ENCODE measurements at places on chromosomes 7 and 10.
A peak's percentile ranks its signal among the peaks of the same experiment; 100 is the strongest.

DNA sequence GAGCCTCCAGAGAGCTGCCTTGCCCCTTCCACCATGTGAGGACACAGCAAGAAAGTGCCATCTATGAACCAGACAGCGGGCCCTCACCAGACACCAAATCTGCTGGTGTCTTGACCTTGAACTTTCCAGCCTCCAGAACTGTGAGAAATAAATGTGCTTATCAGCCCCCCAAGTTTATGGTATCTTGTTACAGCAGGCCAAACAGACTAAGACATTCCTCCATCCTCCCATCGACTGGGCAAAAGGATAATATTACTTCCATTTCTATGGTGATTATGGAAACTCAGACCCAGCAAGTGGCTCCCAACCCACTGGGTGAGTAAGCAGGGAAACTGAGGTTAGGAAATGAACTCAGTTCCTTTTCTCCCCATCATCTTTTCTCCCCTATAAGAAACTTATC is 288.4 kb downstream of the KCNMA1 start:
- no peak for DNase-seq

DNA sequence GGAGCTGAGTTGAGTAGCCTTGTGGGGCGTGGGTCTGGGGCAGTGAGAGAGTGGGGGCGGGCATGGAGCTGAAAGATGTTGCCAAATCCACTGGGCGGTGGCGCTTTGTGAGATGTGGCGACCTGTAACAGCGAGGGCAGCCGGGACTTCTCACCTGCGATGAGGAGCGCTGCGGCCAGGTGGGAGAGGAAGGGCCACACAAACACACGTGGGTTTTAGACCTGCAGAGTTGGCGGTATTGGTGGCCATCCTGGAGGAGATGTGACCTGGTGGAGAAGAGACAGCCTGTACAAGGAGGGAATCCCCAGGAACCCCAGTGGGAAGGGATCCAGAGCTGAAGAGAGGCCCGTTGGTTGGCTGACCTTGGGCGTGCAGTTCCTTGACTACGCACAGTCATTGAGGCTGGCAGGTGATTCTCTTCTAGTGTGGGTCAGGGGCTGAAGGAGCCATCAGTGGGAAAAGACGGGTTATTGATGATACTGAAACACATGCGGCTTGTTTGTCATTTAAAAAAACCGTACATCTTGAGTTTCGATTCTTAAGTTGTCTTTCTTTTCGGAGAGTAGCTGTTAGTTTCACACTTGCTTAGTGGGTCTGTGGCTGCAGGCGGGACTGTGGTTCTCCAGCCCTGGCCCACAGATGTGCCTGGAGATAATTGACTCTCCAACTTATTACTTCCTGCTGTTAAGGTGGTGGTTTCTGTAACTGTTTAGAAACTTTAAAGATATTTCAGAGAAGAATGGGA is 2.4 kb downstream of the CHST12 start:
- DNase-seq, result peak; percentile 59

DNA sequence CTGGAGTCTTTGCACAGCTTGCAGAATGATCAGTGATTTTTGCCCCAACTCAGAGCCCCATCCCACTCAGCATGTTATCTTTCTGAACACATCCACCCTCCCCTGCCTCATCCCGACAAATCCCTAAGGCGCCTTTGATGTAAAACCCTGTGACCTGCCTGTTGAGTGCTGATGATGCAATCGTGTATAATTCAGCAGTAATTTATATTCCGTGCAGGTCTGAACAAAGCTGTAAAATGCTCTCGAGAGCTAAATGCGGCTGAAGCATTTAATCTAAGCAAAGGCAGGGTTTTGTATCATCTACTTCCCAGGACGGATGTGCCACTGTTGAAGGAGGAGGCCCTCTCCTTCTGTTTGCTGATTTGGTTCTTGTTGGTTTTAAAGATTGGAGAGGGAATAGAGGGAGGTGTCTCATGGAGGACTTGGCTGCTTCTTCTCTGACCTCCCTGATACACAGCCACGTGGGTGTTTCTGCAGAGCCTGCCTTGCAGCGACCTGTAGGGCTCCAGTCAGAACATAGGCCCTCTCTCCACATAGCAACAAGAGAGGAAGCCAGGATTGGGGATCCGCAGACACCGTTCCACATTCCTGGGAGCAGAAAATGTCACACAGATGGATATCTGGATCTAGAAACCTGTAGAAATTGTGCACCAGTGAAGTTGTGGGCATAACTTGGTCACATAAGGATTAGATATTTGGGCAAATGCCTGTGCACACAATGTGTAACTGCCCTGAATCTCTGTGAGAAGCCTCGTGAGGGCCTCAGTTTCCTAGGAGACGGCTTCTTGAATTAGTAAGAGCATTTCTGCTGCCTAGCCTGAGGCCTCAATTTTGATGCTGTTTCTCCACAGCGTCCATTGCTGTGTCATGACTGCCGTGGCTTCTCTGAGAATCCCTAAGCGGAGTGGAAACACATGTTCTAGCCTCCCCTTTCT is 90.2 kb upstream of the AGK start:
- no peak for DNase-seq

- DNase-seq, result no peak
Measured at GRCh38 chr7:65809982-65810288, 62.9 kb upstream of the VKORC1L1 start.

DNA sequence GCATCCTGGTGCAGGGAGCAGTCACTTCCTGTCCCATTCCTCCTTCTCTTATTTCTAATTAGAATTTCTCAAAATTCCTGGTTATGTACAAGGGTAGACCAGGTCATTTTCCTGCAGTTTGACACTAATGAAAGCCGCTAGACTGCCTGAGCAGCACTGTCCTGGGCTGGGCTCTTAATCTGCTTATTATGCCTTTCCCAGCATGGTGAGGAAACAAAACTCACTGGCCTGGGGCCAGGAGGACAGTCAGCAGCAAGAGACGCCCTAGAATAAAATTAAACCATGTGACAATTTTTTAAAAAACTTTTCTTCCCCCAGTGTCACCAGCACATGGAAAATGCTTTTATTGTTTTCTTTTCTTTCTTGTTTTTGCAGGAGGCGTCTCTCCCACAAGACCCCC is 647.5 kb downstream of the TYW1 start:
- DNase-seq, result no peak

DNA sequence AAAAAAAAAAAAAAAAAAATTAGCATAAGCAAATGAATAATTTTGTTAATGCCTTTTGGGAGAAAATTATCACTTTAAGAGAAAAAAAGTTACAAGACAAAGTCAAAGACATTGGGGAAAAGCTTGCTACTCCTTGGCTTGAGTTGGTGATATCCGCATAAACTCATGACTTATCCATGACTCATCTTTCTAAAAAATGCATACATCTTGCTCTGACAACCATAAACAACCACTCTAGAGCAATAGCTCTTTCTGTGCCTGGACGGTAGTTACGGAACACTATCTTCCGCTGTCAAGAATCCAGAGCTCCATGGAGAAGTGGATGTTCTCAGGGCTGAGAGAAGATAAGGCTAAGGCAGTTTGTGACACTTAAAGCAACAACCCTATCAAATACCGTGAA is 281.1 kb upstream of the PFKP start:
- no peak for DNase-seq

- no peak for DNase-seq
Measured at GRCh38 chr7:137895301-137896221, 48.8 kb upstream of the DGKI start.

DNA sequence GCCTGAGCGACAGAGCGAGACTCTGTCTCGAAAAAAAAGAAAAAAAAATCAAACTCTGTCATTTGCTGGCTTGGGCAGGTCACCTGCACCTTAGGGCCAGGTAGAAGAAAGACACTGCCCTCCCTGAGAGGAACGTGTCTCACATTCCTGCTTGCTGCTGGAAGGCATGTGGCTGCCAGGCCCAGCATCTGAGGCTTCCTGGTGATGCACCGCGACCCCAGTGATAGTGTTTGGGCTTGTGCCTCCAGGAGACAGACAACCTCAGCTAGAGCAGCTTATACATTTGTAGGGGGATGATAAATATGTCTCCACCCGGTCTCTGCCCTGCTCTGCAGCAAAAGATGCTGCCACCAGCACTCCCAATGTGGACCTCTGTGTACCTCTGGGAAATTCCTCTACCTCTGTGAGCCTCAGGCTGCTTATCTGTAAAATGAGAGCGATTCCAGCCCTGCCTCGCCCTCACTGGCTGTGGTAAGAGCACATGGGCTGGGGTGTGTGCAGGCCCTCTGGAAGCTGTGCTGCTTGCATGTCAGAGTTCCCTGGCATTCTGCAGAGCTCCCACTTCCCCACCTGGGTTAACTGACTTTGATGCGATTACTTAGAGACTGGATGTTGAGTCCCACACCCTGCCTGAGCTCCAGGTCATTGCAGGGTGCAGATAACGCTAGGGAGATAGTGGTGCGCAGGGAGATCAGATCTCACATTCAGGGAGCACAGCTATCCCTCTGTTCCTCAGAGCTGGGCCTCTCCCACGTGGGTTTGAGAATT is 19.9 kb downstream of the SLC29A3 start:
- DNase-seq, result no peak

DNA sequence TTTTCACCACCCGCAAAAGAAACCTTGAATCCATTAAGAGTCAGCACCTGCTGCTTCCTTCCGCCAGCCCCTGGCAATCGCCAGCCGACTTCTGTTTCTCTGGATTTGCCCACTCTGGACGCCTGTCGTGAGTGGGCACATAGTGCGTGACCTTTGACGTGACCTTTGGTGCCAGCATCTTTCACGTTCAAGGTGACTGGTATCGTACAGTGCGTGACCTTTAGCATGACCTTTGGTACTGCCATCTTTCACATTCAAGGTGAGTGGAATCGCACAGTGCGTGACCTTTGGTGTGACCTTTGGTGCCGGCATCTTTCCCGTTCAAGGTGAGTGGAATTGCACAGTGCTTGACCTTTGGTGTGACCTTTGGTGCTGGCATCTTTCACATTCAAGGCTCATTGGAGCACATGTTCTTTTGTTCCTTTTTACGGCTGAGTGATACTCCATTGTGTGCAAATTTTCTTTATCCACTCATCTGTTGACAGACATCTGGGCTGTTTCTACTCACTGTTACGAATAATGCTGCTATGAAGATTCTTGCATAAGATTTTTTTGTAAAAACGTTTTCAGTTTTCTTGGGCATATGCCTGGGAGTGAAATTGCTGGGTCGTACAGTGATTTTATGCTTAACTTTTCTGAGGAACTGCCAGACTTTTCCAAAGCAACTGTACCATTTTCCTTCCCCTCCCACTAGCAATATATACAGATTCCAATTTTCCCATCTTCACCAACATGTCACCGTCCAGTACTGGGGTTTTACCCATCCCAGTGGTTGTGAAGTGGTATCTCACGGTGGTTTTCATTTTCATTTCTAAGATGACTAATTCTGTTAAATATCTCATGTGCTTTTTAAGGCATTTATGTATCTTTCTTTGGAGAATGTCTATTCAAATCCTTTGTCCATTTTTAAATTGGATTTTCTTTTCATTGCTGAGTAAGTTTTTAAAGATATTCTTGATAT is 145.3 kb downstream of the DIP2C start:
- DNase-seq, result no peak

GRCh38 chr7:122896509-122896908 is 10.2 kb upstream of the CADPS2 start:
- no peak for DNase-seq

DNA sequence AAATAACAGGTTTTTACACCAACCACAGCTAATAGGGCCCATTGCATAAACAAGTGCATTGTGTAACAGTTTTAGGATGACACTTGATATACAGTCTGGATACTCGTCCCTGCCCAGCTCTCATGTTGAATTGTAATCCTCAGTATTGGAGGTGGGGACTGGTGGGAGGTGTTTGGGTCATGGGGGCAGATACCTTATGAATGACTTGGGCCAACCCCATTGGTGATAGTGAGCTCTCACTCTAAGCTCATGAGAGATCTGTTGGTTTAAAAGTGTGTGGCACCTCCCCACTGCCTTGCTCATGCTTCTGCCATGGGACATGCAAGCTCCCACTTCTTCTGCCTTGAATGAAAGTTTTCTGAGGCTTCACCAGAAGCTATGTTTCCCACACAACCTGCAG is 136.7 kb downstream of the PDE1C start:
- DNase-seq, result no peak

DNA sequence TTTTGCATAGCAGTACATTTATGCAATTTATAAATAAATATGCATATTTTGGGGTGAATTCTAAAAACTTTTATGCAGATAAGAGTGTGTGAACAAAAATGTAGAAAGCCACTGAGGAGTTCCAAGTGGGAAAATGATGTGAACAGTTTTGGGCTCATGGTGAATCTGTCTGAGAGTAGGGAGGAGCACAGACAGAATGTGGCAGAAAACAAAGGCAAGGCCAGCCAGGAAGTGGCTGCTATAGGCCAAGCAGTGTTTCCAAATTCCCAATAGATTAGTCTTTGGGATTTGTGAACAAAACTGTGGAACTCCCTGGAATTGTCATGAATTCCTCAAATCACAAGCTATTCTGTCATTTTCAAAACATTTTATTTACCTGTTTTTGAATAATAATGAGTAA is 73.6 kb upstream of the AMPH start:
- DNase-seq, result no peak

GRCh38 chr7:152747224-152747623 is 12.3 kb upstream of the ACTR3B start:
- DNase-seq, result no peak

- DNase-seq, result no peak
Measured at GRCh38 chr7:108239501-108240225, 109.5 kb upstream of the LAMB4 start.
